ENCODE measurements at places on chromosomes 5 and 9. TPM values are rescaled to one million over a fixed set of nuclear protein-coding genes. Genes with fewer than 3 reads are reported as not detected.

- H3K27me3 ChIP-seq = peaks cover 8% of the 10 kb centered on the region
- H3K36me3 ChIP-seq = no peaks in the 10 kb centered on the region
- H3K4me1 ChIP-seq = no peaks in the 10 kb centered on the region
- H3K27ac ChIP-seq = no peak overlapping the region
- H3K4me3 ChIP-seq = no peak overlapping the region
These were observed 86.7 kb upstream of the ALDH1A1 start for GRCh38 chr9:73039271-73040263.

DNA sequence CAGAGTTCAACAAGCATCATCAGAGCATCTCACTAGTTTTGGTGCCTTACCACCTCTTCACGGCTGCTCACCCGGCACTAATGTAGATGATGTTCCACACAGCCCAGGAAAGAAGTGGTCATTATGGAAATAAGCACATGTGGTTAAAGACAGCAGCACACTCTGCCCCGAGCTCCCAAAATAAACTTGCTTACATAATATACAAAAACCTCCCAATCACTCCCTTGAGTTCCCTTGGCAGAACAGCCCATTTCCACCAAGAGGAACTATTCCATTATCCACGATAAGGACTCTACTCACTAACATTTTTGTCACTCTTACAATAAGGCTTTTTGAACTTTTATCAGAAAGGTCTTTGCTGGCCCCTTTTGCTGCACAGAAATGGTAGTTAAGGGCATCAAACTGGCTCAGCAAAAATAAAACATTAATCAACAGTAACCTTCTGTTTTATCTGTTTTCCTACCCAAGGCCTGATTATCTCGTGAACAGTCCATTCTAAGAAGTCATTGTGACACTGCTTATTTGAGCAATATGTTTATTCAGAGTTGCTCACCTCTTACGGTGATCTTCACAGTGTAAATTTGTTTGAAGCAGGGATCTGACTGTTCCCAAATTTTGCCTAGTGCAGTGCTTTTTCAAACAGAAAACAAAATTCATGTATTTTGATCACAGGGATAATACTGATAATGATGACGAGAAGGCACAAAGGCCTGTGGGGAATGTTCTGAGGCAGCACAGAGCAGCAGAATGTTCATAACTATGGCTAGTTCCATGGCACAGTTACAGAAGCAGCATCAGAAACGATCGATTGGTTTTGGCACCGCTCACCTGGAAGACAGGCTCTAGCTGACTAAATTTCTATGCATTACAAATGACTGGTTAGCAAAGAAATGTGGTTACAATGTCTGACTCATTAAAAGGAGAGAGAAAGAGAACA lies 399.8 kb upstream of the PIK3R1 start:
- no peaks in the 10 kb centered on the region for H3K4me1 ChIP-seq
- no peak for DNase-seq
- no peak overlapping the region for H3K4me3 ChIP-seq
- H3K27ac ChIP-seq = no peak overlapping the region
- H3K36me3 ChIP-seq = no peaks in the 10 kb centered on the region

DNA sequence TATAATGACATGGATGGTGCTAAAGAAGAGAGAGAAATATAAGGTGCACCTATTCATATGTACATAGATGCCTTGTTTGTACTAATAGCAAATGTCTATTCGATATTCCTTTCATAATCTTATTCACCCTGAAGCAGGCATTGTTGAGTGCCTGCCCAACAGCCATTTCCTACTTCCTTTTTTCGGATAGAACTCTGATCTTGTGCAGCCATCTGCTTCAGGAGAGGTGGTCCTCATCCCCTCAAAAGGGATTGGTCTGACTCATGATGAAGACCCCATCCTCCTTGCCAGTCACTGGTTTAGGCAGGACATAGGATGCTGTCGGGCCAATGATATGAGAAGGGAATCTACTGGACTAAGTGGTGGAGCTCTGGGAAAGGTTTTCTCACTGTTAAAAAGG lies 8.4 kb upstream of the RANBP3L start:
- no peak for DNase-seq
- H3K27me3 ChIP-seq = peaks cover 3% of the 10 kb centered on the region
- H3K4me3 ChIP-seq = no peak overlapping the region
- H3K36me3 ChIP-seq = no peaks in the 10 kb centered on the region
- H3K4me1 ChIP-seq = no peaks in the 10 kb centered on the region

- H3K27me3 ChIP-seq = peaks cover 10% of the 10 kb centered on the region
- H3K27ac ChIP-seq = no peak overlapping the region
- no peak overlapping the region for H3K4me3 ChIP-seq
These were observed 149.5 kb downstream of the BAAT start for GRCh38 chr9:101235105-101235866.

PCDHB5 gene
- total RNA-seq = not detected

SH3RF2 gene
- not detected for total RNA-seq
